ENCODE measurements at places on chromosomes 7 and 10.

- DNase-seq = no peak
Observed at GRCh38 chr10:80518807-80519360, 18.8 kb upstream of the SH2D4B start.

DNA sequence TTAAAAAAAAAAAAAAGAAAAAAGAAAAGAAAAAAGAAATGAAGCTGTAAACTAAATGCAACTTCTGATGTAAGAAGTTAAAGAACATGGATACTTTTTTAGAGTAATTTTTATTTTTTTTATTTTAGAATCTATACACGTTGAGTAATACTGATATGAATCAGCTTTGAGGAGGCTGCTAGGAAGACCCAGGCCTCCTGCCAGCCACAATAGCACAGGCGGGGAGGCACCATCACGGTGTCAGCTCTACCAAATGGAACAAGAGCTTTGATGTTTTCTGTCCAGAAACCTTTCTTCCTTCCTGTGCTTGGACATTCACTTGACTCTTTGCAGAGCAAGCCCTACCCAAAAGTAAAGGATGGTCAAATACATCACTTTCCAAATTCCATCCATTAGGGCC, 45.3 kb upstream of the EGR2 start:
- DNase-seq = no peak

DNA sequence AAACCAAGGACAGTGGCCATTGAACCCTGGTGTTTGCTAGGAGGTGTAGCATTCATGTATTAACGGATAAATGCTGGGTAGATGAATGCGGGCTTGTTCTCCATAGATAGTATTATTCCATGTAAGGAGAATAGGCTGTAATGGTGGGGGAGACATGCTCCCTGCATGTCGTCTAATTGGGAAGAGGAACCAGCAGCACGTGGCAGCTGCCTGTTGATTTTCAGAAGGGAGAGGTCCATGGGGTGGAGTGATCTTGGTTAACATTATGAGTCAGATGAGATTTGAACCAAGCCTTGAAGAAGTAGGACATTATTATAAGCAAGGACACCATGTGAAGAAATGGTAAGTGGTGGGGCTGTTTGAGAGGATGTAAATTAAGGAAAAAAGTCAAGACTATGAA, 112.5 kb downstream of the WNT2 start:
- DNase-seq = no peak

- no peak for DNase-seq
Observed at GRCh38 chr7:77425101-77426051, 9.2 kb upstream of the GSAP start.

GRCh38 chr7:35725280-35725680, 30.3 kb upstream of the HERPUD2 start:
- DNase-seq = peak; percentile 16

DNA sequence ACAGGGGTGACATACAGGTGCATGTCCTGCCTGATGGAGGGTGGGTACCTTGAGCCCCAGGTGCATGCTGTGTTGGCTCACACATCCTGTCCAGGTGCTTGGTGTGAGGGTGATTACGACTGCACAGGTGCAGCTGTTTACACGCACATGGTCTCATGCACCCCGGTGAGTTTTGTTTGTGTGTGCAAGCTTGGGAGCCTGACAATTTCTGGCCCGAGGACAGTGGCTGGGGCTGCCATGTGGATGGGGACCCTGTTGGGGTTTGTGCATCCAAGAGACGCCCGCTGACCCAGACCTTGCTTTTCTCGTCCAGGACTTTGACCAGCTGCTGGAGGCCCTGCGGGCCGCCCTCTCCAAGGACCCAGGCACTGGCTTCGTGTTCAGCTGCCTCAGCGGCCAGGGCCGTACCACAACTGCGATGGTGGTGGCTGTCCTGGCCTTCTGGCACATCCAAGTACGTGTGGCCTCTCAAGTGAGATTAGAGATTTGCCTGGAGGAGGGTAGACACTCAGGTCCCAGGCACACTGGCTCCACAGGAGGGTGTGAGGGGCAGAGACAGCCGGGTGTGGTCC, 61.7 kb downstream of the PRF1 start:
- no peak for DNase-seq

DNA sequence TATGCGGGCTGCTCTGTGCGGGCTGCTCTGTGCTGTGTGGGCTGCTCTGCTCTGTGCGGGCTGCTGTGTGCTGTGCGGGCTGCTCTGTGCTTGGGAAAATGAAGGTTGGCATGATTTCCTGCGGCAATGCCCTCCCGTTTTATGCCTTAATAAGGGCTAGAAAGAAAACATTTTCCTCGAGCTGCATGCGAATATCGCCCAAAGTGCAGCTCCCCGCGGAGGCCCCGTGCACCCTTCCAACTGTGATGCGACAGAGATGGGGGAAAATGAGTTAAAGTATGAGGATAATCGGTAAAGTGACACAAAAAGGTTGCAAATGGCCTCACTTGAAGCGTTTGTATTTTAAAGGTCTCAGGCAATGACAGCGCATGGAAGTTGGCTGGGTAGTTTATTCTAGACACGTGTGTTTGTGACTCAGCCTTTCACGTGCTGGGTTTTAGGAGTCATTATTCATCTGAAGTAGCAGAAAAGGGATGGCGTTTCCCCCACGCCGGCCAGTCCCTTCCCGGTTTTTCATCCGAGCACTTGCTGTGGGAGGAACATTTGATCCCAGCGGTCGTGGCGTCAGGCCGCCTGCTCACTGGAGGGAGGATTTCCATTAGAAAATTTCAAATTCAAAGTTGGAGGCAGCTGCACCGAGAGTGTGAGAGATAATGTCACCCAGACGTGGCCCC, 220.7 kb downstream of the ADARB2 start:
- DNase-seq = no peak

GRCh38 chr10:99779335-99779734, 3.1 kb upstream of the ABCC2 start:
- no peak for DNase-seq

GRCh38 chr10:79247373-79248137, 99.7 kb upstream of the PPIF start:
- DNase-seq = no peak

DNA sequence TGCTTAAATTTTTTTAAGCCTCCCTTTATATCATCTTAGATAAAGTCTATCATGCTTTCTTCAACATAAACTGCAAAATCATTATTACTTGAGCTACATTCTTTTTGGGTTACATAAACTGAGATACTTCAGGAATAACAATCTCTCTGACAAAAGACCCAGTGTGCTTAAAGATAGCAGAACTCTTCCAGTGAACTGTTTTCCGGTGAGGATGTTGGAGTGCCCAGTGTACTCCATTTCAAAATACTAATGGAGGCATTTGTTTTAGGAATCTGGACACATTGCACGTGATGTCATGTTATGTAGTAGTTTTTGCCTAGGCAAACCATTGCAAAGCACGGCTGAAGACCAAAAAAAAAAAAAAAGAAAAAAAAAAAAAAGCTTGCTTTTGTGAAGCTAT, 388.2 kb upstream of the CELF2 start:
- DNase-seq = no peak

DNA sequence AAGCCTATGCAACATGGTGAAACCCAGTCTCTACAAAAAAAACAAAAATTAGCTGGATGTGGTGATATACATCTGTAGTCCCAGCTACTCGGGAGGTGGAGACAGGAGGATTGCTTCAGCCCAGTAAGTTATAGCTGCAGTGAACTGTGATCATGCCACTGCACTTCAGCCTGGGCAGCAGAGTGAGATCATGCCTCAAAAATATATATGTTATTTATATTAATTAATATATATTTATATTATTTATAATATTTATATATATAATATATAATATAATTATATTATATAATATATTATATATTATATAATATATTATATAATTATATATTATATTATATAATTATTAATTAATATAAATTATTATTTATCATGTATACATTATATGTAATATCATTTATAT, 1158.4 kb upstream of the AUTS2 start:
- no peak for DNase-seq

GRCh38 chr10:67261300-67261797, 335.5 kb downstream of the LRRTM3 start:
- no peak for DNase-seq

DNA sequence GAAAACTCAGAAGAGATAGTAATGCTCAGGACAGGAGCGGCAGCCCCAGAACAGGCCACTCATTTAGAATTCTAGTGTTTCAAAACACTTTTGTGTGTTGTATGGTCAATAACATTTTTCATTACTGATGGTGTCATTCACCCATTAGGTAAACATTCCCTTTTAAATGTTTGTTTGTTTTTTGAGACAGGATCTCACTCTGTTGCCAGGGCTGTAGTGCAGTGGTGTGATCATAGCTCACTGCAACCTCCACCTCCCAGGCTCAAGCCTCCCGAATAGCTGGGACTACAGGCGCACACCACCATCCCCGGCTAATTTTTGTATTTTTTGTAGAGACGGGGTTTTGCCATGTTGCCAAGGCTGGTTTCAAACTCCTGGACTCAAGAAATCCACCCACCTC, 65.9 kb upstream of the CAPZA2 start:
- no peak for DNase-seq

DNA sequence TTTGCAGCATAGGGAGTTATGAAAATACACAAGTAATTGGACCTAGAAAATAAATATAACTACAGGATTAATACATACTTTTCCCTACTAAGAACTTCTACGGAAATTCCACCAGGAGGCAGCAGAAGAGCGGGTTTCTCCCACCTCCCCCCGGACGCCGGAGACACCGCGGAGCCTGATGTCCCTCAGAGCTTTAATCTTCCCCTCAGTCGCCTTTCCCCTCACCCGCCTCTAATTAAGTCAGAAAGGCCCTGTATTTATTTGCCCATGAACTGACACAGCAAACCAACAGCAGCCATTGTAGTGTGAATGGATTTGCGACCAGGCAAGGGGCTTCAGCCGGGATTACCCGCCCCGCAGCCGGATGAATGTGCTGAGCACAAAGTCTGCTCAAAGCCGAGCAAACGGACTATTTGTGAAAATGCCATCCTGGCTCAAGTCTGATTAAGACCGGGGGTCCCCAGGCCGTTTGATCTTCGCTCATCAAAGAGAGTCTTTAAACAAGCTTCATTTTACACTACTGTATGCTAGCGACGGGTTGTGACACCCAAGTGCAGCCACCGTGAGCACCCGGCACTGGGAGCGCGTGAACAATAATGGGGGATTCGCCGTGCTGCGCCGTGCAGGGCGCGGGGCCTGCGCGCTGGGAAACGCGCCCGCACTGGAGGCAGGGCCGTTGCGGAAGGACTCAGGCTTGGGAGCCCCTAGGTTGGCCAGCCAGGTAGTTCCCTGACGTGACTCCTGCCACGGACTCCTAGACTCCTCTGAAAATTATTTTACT, 5.6 kb upstream of the DKK1 start:
- DNase-seq = peak; percentile 39

DNA sequence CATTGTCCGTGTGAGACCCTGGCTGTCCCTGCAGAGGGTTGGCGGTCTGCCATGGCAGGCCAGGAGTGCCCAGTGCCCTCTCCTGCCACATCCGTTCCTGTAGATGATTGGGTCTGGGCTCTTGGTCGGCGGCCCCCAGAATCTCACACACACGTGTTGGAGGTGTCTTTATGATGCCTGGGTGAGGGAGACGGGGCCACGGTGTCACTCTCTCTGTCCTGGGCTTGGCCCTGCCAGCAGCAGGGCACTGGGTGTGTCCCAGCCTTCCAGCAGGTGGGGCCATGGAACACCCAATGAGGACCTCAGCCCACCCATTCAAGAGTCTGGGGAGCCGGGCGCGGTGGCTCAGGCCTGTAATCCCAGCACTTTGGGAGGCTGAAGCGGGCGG, 30.2 kb downstream of the UNC5B start:
- no peak for DNase-seq

DNA sequence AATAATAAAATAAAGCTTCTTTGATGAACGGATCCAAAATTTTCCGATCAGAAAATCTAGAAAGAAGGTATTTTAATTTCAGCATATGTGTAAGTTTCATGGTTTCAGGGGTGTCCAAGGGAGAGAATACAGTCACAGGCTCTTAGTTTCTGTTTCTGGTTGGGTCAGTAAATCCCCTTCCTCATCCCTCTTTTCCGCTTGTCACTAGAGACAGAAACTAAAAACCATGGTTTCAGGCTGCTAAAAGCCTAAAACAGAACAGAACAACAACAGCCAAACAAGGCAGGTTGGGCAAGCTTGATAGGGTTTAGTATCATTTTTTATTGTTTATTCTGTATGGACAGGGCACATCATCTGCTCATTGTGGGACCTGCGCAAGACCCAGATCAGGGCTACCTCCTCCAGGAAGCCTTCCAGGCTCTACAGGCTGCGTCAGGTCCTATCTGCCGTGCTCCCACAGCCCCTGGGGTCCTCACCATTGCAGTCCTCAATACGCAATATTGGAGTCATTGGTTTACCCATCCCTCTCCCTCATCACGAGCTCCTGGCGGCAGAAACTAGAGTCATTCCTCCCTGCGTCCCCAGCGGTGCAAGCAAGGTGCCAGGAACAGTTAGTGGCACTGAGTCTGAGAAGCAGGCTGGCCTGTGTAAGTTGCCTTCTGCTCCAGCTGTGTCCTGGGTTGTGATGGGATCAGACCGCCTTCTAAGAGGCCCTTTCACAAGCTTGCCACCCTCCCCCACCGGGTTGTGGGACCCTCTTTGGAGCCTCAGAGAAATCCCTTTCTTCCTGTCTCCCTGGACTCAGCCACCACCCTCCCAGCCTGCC, 70.2 kb upstream of the CUX1 start:
- DNase-seq = no peak

DNA sequence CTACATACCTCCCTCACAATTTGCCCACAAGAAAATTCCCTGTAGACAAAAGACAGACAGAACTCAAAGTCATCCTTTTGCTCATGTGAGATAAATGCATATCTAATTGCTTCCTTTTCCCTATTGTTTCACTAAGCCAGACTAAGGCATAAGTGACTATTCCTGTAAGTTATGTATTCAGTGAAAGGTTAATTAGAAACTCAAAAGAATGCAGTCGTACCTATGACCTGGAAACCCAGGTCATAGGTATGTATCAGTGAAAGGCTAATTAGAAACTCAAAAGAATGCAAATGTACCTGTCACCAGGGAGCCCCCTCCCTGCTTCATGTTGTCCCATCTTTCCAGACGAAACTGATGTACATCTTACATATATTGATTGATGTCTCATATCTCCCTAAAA, 10.3 kb upstream of the GARS1 start:
- DNase-seq = no peak
